ENCODE measurements at places on chromosomes 11 and 22. TPM values are rescaled to one million over a fixed set of nuclear protein-coding genes. Genes with fewer than 3 reads are reported as not detected.

MMP27 gene
- polyA plus RNA-seq: not detected

GRCh38 chr11:121336279-121336937, 43.8 kb downstream of the SC5D start:
- DNase-seq: no peak

DNA sequence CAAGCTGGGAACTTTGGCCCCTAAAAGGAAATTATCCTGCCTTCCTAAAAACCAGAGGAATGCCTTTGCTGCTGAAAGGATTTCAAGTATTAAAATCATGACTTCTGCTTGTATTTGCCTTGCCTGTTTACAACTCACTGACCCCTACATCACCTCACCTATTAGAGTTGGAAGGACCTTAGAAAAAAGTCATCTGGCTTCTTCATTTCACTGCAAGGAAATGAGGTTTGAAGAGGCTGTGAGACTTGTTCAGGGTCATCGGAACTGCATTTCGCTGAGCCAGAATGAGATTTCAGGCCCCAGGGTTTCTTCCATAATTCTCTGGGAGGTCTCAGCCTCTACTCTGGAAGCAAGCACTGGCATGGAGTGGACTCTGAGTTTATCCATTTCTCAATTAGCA, 304.1 kb downstream of the BUD13 start:
- DNase-seq: no peak

OR5T1 gene
- polyA plus RNA-seq: not detected

- no peak for DNase-seq
Measured at GRCh38 chr11:76215941-76216340, 9.6 kb upstream of the WNT11 start.

Measured in aorta (tissue), 5 donors.